ENCODE measurements at places on chromosomes 2 and 18. TPM values are rescaled to one million over a fixed set of nuclear protein-coding genes. Genes with fewer than 3 reads are reported as not detected.

- no peak for DNase-seq
Observed at GRCh38 chr2:69918401-69918800, 3.5 kb downstream of the MXD1 start.

GRCh38 chr2:27736031-27736889, 35.3 kb upstream of the MRPL33 start:
- no peak for DNase-seq

Gene ZSCAN30
- 38.6 TPM for polyA plus RNA-seq

DNA sequence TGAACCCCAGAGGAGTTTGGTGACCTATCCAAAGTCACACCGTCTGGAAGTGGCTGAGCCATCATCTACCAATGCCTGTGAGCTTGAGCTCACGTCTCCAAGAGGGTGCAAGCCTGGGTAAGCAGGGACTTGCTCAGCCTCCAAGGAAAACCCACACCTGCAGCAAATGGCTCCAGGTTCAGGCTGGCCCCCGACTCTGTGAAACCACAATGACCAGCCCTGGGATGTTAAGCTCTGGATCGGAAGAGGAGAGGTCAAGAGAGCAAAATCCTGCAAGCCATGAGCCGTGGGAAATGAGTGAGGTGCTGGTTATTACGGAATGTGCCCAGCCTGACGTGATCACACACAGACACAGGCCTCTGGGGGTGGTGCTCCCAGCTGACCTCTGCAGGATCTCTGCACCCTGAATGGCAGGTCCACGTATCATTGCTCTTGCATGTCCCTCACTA, 94.1 kb upstream of the OTOS start:
- no peak for DNase-seq

GRCh38 chr2:61377046-61377445, 93.8 kb downstream of the USP34 start:
- DNase-seq, result no peak

DNA sequence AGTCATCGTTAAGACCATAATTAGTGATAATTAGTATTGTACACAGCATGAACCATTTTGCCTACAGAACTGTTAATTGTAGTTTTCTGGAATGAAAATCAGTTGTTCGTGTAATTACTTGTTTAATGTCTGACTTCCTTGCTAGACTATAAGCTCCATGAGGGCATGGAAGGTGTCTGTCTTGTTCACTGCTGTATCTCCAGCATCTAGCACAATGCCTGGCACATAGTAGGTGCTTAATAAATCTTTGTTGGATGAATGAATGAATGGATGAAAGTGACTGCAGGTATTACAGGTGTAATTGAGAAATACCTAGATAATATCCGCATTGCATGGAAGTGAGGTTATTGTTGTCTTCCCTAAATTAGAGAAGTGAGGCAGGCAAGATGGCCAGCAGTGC, 21.8 kb downstream of the C2orf74 start:
- no peak for DNase-seq

- no peak for DNase-seq
Observed at GRCh38 chr2:182081602-182082260, 96.1 kb downstream of the PPP1R1C start.

Gene CYTIP
- polyA plus RNA-seq, result 2.1 TPM

All from right renal cortex interstitium (tissue), 3 donors.